Activated CD4-positive, alpha-beta T cell treated with anti-CD3 and anti-CD28 coated beads, Interleukin-2, amount 10 ng/mL, durations not matched to agents 7 days and 5 days (primary cell): ENCODE measurements at places on chromosomes 12 and 14.

DNA sequence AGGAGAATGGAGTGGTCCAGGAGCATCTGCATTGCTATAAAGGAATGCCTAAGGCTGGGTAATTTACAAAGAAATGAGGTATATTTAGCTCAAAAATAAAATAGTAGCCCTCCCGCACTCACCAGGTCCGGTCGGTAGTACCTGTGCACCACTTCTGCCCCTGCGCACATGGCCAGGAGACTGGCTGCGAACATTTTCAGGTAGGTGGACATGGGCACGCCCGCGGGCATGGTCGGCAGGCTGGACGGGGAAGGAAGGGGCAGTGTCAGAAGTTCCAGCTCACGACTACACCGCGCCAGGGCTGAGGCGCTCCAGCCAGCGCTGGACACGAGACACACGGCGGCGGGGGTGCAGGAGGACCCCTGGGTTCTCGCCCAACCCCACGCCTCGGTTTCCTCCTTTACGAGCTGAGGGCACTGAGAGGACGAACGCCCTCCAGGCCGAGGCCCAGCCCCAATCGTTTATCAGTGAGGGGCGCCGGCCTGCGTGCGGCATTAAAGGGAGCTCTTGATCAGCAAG, 9.1 kb upstream of the TDG start:
- DNase-seq = no peak

- no peak for DNase-seq
These were observed 418.1 kb downstream of the LRIG3 start for GRCh38 chr12:58502226-58502625.

DNA sequence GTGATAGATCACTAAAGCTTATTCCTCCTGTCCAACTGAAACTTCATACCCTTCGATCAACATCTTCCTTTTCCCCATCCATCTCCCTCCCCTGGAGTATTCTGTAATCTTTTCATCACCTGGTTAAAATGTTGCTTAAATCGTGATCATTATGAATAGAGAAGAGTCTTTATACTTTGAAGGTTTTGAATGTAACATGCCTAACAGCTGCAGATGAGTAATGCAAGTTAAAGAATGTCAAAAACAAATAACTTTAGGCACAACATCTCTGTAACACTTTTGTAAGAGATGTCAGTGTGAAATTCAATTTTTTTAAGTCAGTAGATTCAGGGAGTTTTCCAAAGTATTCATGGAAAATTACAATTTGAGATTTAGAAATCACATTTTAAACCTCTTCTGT, 25.0 kb downstream of the RXYLT1 start:
- no peak for DNase-seq

DNA sequence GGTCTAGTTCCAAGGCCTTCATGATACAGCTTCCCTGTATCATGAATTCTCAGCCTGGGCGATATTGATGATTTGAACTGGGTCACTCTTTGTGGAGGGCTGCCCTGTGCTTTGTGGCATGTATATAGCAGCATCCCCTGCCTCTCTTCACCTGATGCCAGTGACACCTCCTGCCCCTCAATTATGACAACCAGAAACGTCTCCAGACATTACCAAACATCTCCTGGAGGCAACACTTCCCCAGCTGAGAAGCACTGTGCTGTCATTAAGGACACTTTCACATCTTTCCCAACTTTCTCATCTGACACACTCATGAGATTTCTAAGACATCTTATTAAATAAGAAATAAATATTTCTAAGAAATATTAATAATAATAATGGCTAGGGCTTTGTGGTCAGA, 315.3 kb downstream of the BCL11B start:
- DNase-seq = no peak

DNA sequence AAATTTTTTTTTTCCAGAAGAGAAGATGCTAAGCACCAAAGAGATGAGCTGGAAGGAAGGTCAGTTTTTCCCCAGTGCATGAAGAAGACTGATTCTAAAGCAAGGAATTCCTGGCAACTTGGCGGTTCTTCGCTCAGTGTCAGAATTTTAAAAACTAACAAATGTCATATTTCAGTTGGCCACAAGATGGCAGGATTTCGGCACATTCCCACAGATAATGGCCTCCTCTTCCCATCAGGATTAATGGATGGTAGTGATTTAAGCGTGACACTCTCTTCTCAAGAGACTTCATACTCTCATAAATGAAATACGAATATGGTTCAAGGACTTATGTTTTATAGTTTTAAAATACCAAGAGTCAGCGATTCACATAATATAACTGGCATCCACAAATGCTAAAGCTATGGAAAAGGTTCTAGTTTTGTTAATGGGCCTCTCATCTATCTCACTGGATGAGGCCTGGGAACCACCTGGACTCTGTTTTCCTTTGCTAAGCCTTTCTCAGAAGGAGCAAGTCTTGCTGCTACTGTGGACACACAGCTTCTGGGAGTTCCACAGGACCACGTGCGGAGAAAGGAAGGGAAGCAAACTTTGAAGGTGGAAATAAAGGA, 46.1 kb upstream of the PTPRO start:
- peak; percentile 15 for DNase-seq

DNA sequence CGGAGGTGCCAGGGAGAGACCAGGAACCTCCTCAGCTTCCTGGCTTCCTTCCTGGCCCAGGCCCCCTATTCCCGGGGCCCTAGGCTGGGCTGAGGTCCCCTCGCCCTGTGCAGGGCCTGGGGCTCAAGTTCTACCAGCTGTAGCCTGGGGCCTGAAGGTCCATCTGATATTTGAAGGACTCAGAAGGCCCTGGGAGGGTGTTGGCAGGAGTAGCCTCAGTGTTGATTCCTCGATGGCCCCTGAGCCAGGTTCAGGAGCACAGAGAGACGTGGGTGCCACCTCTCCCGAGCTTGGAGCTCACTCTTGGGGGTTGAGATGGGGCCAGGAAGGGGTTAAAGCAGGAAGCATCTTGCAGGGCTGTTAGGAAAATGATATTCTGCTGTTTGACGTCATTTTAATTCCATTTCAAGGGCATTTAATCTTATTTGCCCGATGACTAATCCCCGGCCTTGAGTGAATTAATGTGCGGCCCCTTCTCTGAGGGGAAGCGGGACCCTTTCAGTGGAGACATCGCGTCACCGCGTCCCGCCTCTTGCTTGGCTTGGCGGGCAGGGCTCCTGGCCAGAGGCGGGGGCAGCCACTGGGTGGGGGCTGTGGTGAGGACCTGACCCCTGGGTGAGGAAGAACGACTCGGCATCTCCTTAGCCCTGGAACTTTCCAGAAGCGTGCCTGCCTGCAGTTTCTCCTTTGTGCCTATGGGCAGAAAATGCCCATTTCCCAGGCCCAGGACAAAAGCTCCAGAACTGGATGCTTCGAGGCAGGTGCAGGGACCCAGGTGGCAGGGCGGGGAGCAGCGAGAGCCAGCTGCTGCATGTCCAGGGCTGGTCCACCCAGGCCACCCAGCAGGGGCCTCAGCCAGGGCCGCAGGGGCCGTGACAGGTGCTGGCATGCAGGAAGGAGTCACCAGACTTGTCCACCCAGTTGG, 158.3 kb downstream of the KIF26A start:
- DNase-seq = no peak

- no peak for DNase-seq
These were observed 21.2 kb downstream of the DEGS2 start for GRCh38 chr14:100138082-100138787.

DNA sequence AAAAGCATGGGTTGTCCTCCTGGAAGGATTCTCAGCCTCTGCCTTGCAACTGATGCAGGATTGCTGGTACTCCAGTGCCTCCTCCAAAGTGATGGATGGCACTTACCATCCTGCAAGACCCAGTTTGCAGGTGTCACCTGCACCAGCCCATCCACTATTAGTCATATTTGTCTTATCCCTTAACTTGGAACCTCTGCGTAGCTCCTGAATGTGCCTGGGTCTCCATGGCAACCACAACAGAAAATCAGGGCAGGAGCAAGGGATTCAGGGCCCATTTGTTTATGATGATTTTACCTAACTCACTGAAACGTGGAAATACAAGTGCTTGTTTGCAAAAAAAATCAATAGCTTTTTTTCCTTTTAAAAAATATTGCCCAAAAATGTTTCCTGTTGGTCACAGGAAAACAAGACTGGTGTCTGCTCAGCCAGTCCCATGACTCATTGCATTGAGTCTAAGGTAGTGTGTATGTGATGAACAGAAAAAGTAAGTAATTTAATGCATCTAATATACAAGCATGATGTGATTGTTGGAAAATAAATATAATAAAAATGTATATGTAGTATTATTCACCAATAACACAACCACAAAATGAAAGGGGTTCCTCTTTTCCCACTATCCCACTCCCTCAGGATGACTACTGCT, 1196.3 kb upstream of the TMEM132C start:
- DNase-seq = no peak

- no peak for DNase-seq
These were observed 36.6 kb downstream of the TC2N start for GRCh38 chr14:91830777-91831176.
